HFF-Myc (cell line): ENCODE measurements at places on chromosomes 2 and 18.

DNA sequence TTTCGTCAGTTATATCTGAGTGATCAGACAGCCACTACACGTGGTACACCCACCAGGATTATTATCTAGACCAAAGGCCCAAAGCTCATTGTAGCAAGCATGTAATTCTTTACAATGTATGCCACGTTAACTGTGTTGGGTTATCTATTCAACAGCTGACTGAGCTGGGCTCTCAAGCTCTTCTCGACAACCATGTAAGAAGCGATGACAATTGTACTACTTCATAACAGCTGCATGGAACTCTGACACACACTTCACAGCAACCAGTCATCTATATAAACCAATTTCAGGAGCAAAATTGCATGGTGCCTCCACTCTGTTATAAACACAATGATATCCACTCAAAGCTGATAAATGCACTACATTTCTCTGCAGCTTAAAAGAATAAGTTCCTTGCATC lies 701.8 kb downstream of the NR4A2 start:
- no peak for DNase-seq

DNA sequence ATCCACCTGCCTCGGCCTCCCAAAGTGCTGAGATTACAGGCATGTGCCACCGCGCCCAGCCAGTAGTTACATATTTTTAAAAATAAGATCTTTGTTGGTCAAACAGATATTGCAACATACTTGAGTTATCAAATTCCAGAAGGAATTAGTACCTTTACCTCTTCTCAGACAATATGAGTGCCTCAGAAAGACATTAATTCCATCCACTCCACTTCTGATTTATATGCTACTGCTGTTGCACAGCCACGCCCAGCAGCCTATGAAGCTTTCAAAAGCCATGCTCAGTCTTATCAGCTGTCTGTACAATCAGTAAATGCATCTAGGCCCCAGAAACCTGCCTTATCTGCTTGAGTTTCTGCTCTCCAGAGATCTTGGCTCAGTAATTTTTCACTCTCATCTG lies 47.8 kb downstream of the MEX3C start:
- no peak for DNase-seq

DNA sequence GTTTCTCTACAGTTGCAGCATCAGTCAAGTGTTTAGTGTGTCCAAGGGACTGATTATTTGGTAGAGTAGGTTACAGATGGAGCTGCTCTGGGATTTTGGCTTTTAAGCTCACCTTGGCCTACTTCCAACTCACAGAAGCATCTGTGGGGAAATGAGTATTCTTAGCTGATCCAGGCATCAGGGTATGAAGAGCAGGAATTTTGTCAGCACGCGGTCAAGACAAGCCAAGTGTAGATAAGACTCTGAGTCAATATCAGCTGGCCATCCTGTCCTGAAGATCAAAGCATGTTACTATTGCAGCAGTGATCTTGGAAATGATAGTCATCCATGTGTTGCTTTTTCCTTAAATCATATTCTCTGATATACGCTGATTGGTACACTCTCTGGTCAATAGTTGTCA lies 24.4 kb downstream of the SERPINB4 start:
- no peak for DNase-seq

DNA sequence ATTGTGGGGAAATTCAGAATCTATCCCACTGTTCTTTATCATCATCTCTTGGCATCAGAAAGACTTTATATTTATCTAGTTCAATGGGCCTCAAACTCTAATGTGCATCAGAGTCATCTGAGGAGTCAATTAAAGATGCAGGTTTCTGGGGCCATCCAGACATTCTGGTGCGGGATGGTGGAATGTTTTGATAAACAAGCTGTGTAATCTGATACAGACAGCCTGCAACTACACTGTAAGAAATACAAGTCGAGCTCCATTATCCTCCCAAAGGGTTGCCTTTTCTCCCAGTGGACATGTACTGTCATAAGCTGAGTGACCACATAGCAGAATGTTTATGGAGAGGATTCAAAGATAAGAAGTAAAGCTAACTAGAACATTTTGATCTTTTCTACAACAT lies 515.3 kb upstream of the DCC start:
- no peak for DNase-seq

DNA sequence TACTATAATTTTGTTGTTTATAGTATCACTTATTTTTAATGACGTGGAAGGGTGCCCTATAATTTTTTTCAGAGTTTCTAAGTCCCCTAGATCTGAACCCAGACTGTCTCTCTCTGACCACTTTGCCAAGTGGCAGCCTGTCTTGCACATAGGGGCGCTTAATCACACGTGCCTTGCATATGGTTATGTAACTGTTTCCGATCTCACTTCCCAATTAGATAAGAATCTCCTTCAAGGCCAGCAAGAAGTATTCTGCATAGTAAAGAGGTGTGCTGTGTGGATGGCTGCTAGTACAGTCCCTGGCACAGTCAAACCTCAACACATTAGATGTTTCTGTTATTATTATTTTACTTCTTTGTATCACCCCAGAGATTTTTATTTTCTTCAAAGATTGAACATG lies 197.8 kb upstream of the SIX2 start:
- DNase-seq = no peak

DNA sequence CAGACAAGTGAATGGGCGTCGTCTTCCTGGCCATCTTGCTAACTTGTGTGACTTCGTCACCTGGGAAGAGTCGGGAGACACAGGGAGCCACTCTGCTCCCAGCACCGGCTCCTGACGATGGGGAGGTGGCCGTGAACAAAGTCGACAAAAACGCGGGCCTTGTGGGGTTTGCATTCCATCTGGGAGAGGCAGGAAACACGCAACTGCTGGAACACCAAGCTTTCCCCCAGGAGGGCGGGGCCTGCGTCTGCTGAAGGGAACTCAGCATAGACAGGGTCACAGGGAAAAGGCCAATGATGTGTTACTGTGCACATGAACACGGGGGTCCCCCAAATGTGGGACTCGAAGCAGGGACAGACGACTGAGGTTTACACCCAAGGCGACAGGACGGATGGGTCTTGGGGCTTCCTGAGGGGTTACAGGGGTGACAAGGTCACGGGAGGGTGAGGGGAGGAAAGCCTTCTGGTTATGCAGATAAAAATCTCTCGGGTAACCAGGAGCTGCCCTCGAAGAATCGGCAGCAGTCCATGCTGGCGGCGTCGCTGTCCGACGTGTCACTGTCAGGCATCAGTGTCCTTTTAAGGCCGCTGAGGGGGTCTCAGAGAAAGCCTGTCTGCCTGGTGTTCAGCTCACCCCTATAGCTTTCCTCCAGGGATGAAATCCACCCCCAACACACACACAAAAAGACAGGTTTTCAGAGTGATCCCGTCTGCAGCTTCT lies 28.2 kb upstream of the PRLH start:
- DNase-seq = no peak

DNA sequence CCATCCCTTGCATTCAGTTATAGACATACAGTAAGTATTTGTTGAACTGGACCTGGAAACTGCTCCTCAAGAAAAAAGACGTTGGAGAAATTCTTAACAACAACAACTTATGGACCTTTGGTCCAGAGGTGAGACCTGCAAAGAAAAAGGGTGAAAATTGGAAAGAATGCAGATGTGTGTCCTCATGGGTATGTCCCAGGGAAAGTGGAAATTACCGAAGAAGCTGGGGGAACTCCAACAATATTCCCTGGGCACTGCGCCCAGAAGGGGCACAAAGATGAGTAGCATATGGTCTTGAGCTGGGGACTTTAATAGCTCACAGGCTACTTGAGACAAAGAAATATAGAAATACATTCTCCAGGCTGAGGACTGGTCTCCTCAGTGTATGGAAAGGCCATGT lies 35.5 kb upstream of the YWHAQ start:
- no peak for DNase-seq

DNA sequence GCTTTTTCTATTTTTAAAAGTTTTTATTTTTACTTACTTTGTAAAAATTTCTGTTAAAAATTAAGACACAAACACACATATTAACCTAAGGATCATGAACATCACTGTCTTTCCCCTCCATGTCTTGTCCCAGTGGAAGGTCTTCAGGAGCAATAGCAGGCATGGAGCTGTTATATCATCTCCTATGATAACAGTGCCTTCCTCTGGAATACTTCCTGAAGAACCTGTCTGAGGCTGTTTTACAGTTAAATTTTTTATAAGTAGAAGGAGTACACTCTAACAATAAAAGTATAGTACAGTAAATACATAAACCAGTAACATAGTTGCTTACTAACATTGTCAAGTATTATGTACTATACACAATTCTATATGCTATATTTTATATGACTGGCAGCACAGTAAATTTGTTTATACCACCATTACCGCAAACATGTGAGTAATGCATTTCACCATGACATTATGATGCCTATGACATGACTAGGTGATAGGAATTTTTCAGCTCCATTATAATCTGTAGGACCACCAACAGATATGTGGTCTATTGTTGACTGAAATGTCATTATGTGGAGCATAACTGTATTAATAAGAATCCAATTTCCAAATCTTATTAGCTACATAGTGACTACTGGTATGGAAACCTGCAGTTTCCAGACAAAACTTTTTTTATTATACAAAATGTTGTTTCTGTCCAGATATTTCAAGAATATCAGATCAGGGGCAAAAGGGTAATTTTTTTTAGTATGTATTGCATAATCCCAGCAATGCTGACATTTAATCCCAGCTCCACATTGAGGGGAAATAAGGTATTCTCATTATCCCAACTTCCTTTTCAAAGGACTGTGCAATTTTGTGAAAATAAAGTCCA lies 337.2 kb upstream of the SLC39A10 start:
- no peak for DNase-seq

DNA sequence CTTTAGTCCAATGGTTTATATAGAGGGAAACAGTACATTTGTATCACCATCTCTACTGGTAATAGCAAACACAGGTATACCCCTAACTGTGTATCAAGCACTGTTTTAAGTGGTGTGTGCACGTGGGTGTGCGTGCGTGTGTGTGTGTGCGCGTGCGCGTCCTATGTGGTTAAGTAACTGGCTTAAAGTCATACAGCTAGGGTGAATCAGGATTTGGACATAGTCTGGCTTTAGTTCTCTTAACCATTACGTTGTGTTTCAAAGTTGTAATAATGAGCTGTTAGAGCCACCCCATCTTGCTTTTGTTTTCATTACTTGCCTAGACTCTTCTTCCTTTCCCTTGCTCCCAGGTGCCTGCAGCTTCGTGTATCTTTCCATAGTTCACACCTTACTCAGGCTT lies 2.1 kb downstream of the HADHB start:
- no peak for DNase-seq

- no peak for DNase-seq
Observed at GRCh38 chr18:27491772-27492171, 306.7 kb upstream of the CHST9 start.

- DNase-seq = no peak
Observed at GRCh38 chr2:168030862-168031624, 216.4 kb downstream of the STK39 start.

DNA sequence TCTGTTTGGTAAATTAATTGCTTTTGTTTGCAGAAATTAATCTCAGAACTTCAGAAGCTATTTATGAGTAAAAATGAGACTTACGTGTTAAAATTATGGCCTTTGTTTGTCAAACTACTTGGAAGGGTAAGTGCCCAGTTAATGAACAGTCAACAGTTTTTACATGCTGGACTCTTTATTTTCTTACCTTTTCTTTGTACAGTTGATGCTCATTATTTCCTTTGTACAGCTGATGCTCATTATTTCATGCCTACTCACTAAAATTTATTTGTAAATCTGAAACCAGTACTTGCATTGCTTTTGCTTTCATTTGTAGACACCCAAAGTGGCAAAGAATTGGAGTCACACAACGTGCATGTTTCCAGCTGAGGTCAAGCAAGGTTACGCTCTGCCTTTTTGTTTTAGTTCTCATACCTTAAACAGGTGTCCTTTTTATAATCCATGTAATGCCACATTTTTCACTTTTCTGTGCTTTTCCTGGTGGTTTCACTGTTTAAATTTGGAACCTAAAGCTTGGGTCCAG lies 13.3 kb downstream of the RIF1 start:
- no peak for DNase-seq

DNA sequence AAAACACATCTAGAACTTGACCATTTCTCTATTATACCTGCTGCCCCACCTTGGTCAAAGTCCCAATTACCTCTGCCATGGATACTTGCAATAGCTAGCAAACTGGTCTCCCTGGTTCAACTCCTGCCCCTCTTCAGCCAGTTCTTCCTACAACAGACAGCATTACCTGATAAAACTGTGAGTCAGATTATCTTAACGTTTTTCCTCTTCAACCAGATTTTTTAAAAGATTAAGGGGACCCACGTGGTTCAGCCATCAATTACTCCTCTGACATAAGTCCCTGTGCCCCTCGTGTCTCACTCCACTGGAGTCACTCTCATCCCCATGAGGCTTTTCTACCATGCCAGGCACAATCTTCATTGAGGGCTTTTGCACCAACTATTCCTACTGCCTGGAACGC lies 5.3 kb upstream of the ARHGAP15 start:
- no peak for DNase-seq

DNA sequence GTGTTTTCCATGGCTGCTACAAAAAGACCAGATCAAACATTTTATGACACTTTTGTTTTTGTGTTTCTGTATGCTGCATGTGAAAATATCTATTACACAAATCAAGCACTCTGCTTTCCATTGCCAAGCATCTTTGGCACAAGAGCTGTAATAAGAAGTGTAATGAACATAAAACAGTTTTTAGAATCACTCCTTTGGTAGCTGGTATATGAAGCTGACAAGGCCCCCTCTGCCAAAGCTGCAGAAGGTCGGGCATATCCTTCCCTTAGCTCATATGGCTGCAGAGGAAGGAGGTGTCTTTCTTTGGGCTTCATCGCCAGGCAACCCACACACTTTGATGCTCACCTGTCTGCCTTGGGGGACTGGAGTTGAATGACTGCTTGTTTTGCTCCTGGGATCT lies 175.4 kb downstream of the TMEM247 start:
- no peak for DNase-seq

DNA sequence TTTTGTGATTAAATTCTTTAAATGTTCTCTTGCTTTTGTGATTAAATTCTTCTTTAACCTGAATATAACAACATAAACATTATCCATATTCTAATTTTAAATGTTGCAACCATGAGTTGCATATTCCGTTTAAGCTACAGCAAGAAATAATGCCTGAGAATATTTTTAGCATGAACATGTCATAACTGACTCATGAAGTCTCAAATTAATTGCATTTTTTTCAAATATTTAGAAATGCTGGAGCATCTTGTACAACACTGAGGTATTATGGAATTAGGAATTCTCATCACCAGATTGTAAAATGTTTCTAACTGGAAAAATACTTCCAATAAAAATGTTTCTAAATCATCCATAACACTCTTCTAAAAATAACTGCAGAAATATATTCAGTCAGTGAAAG lies 14.7 kb downstream of the ROCK2 start:
- no peak for DNase-seq

- no peak for DNase-seq
Observed at GRCh38 chr18:59839931-59840685, 59.7 kb upstream of the PMAIP1 start.
